ENCODE measurements at places on chromosomes 5 and 9.

DNA sequence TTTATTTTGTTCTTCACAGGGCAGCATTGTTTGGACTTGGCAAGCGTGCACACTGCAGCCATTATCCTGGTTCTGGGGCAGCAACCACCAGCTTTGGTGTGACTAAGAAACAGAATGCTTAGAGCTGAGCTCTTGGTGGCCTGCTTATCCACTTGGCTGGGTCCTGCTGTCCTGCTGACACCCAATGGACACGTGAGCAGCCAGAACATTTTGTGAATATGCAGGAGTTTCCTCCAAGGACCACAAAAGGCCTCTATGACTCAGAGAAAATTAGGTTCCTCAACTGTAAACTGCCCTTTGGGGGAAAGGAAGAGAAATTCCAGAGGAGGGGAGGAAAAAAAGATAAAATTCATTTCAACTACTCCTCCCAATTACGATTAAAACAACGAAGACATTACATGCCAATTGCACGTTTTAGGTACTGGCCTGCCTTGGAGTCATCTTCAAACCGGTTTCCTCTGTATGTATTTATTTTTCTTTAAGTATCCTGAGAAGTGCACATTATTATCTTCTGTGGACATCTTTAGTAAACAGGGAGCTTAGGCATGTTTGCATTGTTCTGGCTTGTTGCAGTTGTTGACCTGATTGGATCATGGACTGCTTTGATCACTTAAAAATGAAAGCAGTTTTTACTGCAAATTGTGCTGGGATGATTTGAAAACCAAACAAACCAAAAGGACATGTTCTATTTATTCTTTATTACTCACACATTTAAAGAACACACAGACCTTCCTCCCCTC, 82.3 kb upstream of the TLE4 start:
- no peak for DNase-seq

GRCh38 chr9:77944556-77945243, 86.9 kb downstream of the GNAQ start:
- no peak for DNase-seq

GRCh38 chr9:136238342-136238732, 7.3 kb downstream of the QSOX2 start:
- DNase-seq, result peak; percentile 31

DNA sequence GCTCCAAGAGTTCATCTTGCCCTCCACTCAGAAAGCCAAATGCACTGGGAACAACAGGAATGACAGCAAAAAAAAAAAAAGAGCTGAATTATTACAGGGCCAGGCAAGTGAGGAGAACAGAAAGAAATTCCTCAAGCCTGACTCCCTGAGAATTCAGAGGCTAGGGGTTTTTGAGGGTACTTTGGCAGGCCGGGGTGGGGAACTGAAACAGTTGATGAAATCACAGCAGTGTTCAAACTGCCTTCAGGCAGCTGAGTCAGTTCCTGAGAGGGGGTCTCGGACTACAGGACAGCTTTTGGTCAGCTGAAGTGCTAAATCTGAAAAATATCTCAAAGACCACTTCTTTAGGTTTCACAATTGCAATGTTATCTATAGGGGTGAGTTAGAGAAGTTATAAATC, 419.4 kb downstream of the SEMA5A start:
- DNase-seq, result no peak

DNA sequence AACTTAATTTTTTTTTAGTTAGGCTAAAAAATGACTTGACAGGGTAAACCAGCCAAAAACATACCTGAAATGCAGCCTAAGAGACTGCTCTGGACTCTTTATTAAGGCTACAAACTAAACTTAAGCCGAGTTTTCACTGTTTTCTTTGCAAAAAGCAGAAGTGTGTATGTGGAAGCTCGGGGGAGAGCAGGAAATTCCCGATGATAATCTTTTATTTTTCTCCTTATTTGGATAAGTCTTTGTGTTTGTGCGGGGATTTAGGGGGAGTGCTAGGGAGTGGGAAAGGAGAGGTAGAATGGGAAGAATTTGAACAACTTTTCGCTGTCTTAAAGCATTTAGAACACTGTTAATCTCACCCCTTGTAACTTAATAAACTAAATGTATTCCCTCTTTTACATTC, 30.7 kb upstream of the GPR21 start:
- DNase-seq, result no peak

- no peak for DNase-seq
Observed at GRCh38 chr5:110752953-110753352, 14.1 kb downstream of the SLC25A46 start.

DNA sequence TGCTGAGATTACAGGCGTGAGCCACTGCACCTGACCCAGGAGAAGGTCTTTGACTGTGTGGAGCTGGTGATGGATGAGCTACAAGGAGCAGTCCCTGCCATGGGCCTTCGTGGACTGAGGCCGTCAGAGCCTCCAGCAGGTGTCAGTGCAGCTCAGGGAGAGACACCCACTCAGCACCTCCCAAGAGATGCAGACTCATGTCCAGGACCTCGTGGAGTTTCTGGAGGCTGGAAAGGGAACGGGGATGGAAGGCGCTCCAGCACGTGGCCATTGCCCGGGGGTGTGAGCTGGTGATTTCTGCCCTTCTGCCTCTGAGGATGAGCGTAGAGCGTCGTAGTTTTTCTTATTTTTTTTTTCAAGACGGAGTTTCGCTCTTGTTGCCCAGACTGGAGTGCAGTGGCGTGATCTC, 9.5 kb downstream of the TOR4A start:
- peak; percentile 30 for DNase-seq

GRCh38 chr5:74647096-74647495, 6.6 kb upstream of the ENC1 start:
- DNase-seq, result no peak

DNA sequence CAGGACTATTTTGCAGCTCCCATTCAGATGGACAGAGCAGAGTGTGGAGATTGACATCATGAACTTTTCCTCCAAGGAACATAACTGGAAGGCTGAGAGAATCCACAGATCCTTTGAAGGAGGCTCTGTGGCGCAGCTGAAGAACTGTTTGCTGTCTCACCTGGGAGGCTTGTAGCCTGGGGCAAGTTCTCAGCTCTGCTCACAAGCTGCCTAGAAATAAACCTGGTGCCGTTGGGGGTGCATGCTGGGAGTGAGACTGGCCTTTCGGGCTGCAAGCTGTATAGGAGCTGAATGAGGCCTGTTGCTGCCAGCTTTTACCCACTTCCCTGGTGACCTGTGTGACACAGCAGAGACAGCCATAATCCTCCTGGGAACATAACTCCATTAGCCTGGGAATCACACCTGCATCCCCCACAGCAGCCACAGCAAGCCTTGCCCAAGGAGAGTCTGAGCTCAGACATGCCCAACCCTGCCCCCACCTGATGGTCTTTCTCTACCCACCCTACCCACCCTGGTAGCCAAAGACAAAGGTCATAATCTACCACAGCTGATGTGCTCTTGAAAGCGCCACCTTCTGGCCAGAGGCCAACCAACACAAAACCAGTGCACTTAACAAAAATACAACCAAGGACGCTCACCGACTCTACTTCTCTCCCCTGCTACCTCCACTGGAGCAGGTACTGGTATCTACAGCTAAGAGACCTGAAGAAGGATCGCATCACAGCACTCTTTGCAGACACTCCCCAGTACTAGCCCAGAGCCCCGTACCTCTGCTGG, 205.1 kb upstream of the MRPS30 start:
- no peak for DNase-seq

DNA sequence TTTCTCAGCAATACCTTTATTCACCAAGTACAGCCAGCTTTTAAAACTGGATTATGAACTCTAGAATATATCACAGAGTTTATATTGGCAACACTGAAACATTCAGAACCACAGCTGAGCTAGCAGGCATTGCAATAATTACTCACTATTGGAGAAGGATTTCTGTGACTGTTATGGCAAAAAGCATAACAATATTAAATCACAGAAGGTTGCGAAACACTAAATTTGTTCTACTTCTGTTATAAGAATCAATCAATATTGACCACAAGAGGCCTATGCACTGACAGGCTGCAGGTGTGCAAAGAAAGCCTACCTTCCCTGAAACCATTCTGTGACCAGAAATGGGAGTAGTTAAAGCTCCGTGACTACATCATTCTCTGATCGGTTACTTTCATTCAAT, 59.2 kb downstream of the AP3B1 start:
- no peak for DNase-seq

- no peak for DNase-seq
Observed at GRCh38 chr5:115394531-115394930, 98.1 kb upstream of the CCDC112 start.

GRCh38 chr5:154309805-154310204, 119.3 kb downstream of the GALNT10 start:
- DNase-seq, result no peak

DNA sequence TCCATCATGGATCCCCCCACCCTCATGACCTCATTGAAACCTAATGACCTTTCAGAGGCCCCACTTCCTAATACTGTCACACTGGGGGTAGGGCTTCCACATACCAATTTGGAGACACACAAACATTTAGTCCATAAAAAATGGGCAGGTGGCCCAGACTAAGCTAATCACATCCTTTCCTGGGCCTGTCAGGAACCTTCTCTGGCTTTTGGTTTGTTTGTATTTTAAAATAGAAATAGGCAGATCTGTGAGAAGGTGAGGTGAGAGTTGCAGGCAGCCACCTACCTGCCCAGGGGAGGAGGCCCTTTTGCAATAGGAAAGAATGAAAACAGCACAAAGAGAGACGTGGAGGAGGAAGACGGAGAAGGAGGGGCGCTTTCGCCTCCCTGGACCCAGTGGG, 90.2 kb upstream of the BOD1 start:
- no peak for DNase-seq

DNA sequence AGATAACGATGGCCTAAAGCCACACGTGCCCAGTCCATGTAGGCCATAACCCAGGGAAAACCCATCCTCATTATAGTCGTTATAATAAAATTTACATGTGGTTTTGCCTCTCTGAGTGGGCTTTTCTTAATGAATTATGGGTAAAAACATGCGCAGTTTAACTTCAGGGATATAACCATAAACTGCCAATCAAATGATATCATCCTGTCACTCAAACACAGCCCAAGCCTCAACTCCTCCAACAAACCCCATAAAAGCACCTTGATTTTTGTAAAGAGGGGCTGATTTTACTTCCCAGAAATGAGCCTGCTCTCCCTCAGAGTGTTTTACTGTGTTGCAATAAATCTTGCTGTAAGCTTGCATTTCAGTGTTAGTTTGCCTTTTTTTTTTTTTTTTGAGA, 15.8 kb upstream of the SETX start:
- no peak for DNase-seq

- no peak for DNase-seq
Observed at GRCh38 chr9:22050924-22051323, 41.8 kb upstream of the CDKN2B start.

DNA sequence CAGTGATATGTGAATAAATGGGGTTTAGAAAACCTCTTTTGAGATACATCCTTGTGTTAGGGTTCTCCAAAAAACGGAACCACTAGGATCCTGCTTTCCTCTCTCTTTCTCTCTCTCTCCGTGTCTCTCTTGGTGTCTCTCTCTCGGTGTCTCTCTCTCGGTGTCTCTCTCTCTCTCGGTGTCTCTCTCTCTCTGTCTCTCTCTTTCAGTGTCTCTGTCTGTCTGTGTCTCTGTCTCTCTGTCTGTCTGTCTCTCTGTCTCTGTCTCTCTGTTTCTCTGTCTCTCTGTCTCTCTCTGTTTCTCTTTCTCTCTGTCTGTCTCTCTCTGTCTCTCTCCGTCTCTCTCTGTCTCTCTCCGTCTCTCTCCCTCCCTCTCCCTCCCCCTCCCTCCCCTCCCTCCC, 7.8 kb upstream of the TEX48 start:
- DNase-seq, result no peak

- no peak for DNase-seq
Observed at GRCh38 chr5:177163500-177163899, 29.9 kb downstream of the NSD1 start.

- no peak for DNase-seq
Observed at GRCh38 chr5:105689596-105689995, 1981.1 kb downstream of the EFNA5 start.

GRCh38 chr9:75852746-75853145, 37.7 kb upstream of the PCSK5 start:
- DNase-seq, result no peak

GRCh38 chr5:142215915-142216681, 107.5 kb downstream of the NDFIP1 start:
- no peak for DNase-seq

- no peak for DNase-seq
Observed at GRCh38 chr5:139839918-139840317, 44.3 kb downstream of the PSD2 start.

- DNase-seq, result no peak
Observed at GRCh38 chr5:79507251-79508205, 6.4 kb downstream of the HOMER1 start.

DNA sequence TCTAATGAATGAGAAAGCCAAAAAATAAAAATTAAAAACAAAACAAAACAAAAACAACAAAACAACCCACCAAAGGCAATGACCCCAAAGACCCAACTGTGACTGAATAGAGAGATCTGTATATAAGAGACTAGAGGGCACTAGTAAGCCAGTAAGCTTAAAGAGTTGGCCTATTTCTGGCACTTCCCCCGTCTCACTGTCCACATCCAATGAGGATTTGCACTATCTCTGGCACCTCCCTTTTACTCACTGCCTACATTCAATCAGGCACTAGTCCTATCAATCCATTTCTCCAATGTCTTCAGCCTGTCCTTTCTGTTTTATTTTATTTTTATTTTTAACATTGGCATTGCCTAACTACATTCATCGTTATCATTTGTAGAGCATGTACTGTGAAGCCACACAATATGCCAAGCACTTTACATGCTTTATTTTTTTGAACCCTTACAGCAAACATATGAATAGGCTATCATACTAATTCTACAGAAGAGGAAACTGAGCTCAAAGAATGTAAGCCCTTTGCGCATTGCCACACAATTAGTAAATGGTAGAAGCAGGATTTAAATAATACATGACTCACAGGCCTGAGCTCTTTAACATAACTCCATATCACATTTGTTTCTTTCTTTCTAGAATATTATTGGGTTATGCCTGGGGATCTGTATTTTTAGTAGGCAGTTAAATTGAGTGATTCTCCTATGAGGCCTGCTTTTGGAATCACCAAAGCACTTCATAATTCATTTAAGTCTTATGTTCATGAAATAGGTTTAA, 70.0 kb downstream of the C6 start:
- DNase-seq, result no peak

DNA sequence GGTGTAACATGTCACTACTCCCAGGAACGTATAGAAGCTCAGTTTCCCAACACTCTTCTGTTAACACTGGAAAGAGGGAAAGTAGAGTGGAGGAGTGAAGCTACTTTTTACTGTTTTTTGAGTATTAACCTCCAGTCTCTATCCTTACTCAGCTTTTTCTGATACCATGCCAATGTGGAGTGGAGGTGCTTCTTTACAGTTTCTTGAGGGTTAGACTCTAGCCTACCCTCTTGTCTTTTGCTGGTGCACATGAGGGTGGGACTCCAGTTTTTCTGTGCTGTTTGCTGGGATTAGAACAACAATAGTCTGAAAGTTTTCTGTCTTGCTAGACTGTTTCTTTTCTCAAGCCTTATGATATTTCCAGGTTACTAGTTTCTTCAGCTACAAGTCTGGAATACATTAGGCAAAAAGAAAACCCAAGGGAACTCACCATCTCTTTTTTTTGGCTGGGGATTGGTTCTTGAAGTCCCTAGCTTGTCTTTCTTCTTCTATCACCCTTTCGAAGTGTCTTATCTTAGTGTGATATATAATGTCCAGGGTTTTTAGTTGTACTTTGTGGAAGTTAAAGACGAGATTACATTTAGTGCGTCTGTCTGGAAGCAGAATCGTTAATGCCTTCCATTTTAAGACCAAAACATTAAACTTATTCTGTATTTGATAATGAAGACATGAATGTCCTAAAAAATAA, 35.9 kb downstream of the PRR16 start:
- DNase-seq, result no peak

GRCh38 chr5:95884017-95884325, 61.4 kb upstream of the GLRX start:
- DNase-seq, result no peak
